GM18507 (cell line): ENCODE measurements at places on chromosomes 12 and 14.

DNA sequence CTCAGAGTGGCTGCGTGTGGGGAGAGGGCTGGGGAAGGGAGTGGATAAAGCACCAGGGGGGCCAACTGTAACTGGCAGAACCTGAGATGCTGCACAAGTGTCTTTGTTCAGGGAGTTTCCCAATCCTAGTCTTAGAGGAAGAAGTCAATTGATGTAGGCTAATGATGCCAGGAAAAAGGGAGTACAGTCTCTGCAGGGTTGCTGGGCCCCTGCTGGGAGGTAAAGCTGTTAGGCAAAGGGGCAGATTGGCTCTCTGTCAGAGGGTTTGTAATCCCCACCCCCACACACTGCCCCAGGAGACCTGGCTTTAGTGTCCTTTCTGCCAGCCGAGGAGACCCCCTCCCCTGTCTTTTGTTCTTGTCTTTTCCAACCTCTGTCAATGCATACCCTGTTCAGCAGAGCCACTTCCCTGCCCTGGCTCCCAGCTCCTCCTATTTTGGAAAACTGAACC is 178.4 kb downstream of the KCNA5 start:
- DNase-seq: no peak

- DNase-seq: no peak
These were observed 16.7 kb downstream of the LGR5 start for GRCh38 chr12:71456316-71456715.

DNA sequence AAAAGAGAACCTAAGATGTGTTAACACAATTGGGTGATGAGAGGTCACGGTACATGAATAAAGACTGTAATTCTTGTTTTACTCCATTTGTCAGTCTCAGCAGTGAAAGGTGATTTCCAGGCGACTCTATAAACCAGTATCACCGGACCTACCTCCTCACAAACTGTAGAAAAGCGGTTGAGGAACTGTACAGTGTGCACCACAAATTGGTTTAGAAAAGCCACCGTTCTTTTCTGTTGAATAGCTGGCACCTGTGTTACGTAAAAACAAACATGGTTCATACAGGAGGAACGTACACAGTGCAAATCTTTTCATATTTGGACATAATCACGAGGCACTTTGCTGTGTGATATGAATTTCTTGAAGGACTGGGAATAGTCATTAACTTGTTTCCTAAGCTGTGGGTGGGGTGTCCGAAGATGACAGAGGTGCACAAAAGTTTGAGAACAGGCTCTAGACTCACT is 663 bp downstream of the WASHC3 start:
- DNase-seq: no peak

DNA sequence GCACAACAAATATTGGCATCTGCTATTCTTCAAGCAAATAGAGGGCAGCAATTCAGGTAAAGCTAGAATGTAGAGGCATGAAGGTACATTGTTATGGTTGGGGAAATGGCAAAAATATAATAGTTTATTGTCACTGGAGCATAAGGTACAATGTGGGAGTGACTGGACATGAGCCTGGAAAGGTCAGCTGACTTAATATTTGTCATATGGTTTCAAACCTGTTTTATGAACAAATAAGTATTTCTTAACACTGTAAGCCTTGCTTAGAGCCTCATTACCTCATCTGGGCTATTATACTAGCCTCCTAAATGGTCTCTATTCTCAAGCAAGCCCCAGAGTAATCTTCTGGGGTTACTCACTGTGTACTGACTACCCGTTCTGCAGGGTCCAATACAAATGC is 33.7 kb downstream of the FAM177A1 start:
- DNase-seq: no peak

- no peak for DNase-seq
These were observed 2.7 kb upstream of the SAMD4A start for GRCh38 chr14:54564071-54564867.

DNA sequence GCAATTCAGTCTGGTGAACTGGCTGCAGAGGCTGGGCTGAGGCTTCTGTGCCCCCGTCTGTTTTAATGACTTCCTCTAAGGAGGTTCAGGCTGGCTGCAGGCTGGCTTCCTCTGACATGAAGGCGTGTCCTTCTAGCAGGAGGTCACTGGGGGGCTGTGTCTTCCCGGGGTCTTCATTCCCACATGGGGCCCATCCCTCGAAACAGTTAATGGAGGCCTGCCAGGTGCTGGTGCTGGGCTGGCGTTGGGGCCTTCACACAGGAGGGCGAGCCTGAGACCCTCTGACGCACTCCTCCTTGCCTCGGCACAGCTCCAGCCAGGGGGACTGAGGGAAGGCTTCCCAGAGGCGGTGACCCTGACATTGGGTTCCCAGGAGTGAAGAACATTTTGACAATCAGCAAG is 57.7 kb upstream of the DLK1 start:
- DNase-seq: no peak

DNA sequence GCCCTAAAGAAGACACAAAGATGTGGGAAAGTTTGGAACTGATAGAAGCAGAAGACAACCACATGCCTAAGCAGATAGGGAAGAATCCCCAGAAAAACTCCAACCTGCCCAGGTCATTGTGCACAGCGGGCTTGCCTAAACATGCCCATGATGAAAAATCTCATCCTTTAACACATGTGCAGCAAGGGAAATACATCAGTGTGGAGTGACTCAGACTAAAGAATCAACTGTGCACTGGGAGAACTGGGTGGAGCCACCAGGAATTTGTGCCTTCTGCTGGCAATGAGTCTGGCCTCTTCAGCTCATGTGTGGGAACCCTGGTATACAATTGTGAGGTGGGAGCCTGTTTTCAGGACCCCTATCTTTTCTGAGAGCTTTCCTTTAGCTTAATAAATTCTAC is 398.5 kb downstream of the FSCB start:
- no peak for DNase-seq

DNA sequence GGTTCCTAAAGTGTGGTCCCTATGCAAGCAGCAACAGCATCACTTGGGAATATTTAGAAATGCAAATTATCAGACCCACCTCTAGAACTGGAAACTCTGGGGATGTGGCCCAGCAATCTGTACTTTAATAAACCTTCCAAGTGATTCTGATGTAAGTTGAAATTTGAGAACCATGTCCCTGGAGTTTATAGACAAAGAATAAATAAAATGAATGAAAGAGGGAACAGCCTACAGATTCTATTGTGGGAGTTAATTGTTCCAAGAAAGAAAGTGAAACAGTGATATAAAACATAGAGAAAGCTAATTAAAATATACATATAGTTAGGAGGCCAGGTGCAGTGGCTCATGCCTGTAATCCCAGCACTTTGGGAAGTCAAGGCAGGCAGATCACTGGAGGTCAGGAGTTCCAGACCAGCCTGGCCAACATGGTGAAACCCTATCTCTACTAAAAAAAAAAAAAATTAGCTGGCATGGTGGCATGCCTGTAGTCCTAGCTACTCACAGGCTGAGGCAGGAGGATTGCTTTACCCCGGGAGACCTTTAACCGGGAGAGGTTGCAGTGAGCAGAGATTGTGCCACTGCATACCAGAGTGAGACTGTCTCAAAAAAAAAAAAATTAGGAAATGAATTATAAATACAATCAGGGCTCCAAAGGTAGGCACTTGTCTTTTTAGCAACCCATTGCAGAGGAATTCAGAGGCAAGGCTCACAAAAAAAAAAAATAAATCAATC is 507.5 kb downstream of the NAV3 start:
- no peak for DNase-seq

DNA sequence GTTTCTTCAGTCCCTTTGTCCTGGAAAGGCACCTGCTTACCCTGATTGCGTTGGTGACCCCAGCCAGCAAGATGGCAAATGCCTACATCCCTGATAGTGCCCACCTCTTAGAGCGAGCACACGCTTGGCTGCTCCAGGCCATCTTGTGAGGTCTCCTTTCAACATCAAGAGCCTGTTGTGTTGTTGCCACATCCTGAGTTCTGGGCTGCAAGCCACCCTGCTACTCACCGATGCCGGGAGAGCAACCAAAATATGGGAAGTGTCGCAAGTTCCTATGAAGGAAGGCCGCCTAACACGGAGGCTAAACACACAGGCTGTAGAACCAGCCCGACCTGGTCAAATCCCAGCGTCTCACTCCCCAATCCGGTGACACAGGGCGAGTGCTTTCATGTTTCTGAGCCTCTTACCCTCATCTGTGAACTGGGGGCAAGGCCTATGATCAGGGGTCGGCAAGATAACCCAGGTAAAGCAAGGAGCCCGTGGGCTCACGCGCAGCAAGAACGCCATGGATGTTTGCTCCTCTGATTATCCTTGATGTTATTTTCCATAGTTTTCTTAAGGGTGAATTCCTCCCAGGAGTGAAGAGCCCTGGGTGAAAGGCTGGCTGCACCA is 98.4 kb downstream of the LGMN start:
- no peak for DNase-seq

- DNase-seq: no peak
These were observed 42.1 kb upstream of the FAM222A start for GRCh38 chr12:109671502-109671901.

- DNase-seq: no peak
These were observed 484.6 kb downstream of the VRK1 start for GRCh38 chr14:97281741-97282140.

DNA sequence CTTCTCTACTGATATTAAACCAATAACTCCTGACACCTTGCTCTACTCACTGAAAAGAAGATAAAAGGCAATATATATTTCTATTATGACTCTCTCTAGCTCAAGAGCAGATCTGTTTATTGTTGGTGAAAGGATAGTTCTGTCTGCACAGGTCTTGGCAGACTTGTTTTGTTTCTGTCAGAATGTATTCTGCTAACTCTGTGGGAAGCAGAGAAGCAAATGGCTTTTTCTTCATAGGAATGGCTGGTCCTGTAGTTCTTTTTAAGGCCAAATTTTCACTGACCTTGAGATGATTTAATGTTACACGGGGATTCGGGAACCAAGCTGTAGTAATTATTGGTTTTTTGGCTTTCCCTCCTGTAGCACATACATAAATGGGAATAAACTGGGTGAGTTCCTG is 512.1 kb downstream of the DIO2 start:
- no peak for DNase-seq

- DNase-seq: no peak
These were observed 89.3 kb upstream of the NAP1L1 start for GRCh38 chr12:76173756-76174155.

- DNase-seq: no peak
These were observed 477.0 kb downstream of the TMEM121 start for GRCh38 chr14:106003351-106003750.

- DNase-seq: no peak
These were observed 273.4 kb downstream of the BMP4 start for GRCh38 chr14:53683229-53683628.

DNA sequence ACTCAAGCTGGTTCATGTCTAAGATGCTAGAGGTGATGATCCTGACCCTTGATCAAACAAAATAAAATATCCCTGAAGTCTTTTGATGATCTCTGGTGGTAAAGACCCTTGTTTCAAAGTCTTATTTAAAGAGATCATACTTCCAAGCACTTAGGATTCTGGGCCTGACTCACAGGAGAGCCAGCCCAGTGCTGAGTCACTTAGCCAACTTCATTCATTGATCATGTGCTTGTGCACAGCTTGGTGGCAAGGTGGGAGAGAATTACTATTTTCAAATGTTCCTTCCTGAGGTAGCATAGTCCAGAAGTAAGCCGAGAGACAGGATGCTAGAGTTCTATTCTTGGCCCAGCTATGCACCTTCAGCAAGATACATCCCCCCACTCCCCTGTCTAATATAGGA is 40.6 kb downstream of the SCN8A start:
- DNase-seq: no peak

DNA sequence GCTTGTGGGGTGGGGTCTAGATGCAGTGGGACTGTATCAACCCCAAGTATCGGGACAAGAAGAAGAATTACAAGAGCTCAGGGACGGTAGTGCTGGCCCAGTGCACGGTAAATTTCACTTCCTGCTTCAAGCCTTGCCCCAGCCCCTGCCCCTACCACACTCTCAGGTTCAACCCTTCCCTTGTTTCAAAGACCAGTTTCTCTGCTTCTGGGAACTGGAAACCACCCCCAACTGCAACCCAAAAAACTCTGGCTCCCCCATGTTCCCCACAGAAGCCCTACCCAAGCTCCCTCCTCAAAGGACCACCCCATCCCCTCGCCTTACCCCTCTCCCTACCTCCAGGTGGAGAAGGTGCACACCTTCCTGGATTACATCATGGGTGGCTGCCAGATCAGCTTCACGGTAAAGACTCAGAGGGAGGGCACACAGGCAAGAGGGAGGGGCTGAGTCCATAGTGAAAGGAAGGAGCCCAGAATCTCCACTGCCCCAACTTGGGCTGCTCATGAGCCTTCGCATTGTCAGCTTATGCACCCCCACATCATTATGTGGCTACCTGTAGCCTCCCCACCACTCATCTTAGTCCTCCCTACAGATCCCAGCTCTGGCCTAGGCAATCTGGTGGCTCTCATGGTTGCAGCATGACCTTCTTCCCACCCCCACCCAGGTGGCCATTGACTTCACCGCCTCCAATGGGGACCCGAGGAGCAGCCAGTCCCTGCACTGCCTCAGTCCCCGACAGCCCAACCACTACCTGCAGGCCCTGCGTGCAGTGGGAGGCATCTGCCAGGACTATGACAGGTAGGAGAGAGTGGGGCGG is 4.3 kb downstream of the CPNE6 start:
- no peak for DNase-seq

- DNase-seq: no peak
These were observed 3.5 kb upstream of the HIGD1C start for GRCh38 chr12:50948798-50949197.

DNA sequence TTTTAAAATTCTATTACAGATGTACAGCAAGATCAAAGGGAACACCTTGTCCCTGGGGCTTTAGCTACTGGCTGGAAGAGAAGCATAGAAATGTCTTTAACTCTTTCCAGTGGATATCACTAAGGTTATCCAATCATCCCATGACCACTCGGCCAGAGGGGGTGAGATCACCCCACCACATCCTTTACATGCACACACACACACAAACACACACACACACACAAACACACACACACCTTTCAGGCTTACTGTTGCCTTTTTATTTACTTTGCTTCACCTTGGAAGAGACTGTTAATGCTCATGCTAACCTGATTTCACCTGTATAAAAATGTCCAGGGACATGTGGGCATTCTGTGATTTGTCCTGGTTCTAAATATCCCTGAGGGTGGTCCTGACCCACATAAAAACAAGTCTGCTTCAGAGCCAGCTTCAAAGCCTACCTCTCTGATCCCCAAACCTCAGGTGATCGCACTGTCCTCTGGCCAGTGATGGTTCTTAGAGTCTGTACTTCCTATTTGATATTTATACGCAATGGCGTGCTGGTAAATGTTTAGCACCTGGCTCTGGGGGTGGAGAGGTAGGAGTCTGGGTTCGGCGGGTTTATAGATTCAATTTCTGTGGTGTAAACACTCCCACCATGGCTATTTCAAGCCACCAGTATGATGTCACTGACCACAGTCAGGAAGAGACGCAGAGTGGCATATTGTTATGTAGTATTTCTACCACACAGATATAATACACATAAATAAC is 166.1 kb upstream of the EEA1 start:
- peak; percentile 25 for DNase-seq

GRCh38 chr12:12736759-12737676 is 19.9 kb downstream of the CDKN1B start:
- DNase-seq: no peak

DNA sequence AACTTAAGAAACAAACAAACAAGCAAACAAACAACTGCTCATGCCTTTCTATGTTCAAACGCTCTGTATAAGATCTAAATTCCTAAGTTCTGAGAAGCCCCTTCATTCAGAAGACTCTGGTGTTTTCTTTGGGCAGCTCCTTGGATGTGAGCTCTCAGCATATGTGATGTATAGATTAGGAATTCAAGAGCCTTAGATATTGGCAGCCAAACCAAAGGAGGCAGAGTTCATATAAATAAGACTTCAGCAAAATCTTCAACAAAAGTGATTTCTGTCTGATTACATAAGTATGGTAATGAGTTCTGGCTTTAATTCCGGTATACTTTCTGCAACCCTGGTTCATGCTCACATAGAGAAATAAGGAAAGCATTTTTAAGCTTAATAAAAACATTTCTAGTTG is 145.6 kb downstream of the DYRK2 start:
- no peak for DNase-seq
